ENCODE measurements at places on chromosomes 1 and 21.

DNA sequence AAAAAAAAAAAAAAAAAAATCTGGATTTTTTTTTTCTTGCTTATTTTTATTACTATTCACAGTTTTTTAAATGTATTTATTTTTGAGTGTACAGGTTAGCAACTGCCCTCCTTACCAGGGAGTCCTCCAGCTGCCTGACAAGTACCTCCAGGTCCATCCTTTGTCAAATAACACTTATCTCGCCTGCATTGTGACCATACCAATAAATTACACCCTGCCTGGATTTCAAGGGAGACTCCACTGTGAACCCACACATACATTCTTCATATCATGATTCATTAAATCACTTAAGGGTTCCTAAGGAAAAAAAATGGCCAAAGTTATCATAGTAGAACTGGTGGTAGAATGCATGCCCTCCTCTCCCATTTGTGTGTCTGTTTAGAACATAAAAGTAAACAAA lies 38.4 kb downstream of the EEIG2 start:
- DNase-seq = no peak

GRCh38 chr1:17148950-17149608 lies 29.8 kb upstream of the PADI2 start:
- no peak for DNase-seq

DNA sequence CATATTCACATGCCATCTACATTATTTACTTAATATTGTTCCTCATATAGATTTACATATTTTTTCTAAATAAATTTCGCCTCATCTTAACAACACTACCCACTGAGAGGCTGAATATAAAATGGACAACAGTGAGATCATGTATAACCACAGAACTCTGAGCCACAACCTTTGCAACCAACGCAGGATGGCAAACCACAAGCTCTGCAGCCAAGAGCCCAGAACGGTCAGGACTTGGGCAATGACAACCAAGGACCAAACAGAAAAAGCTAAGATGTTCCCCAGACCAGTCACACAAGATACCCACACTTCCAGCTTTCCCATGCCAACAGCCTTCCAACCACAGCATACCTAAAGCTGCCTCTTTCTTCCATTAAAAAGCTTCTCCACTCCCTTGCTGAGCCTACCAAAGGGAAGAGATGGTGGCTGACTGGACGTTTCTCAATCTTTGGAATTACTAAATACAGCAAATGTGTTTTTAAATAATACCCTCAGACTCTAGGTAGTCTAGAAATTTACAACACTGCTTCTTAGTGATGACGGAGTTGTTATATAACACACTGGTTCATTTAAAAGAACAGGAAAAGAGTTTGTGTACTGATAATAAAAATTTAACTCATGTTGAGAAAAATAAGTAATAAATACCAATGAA lies 117.9 kb downstream of the AKT3 start:
- no peak for DNase-seq

- DNase-seq = no peak
These were observed 52.3 kb downstream of the BCAR3 start for GRCh38 chr1:93629101-93630059.

- no peak for DNase-seq
These were observed 7.7 kb downstream of the ABCG1 start for GRCh38 chr21:42226626-42227025.

DNA sequence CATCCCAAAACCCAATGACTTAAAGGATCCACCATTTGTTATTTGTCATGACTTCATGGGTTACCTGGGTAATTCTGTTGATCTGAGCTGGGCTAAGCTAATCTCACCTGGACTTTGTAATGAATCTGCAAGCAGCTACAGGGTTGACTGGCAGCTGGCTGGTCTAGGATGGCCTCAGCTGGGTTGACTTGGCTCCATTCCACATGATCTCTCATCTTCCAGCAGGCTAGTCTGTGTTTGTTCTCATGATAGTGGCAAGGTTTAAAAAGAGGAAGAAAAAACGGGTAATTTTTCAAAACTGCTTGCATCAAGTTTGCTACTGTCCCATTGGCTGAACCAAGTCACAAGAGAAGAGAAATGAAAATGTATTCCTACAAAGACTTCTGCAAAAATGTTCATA lies 24.8 kb upstream of the ZMYM4 start:
- DNase-seq = no peak

DNA sequence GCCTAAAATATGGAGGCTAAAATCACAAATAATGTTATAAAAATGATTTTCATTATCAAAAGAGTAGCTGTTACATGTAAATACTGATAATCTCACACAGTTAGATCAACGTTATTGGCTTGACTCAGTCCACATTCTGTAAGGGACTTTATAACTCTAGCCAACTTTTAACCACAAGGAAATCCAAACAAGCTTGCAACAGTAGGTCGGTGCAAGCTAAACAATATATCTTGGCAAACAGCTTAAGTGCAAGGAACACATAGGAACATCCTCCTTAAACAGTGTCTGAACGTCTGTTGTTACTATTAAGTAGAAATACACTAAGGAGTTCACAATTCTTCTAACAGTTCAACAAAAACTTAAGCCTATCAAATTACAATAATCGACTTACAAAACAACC lies 126.7 kb downstream of the EIF4G3 start:
- no peak for DNase-seq

DNA sequence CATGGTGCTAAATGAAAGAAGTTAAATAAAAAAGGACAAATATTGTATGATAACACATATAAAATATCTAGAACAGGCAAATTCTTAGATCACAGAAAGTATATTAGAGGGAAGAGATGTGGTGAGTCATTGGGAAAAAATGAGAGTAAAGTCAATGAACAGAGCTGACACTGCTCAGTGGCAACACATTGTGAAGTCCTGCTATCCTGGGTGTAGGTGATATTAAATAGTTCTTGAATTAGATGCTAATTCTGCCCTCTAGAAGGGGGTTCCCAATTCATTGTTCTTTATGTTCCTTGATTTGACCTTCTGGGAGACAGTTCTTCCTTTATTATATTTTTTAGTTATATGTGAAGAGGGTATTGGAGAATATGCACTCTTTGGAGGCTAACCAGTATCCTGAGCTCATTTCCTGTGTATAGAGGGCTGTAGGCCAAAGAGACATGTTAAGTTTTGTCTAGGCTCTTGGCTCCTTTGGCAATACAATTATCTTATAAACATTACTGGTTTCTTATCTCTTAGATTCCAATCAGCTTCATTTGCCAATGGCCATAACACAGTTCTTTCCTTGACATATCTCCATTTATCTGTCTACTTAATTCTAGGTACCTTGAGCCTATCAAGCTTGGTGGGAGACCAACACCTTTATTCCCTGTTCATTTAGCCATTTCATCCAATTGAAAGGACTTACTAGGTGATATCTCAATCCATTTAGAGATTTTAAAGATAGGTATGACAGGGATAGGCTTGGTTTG lies 6.6 kb upstream of the SLC35A3 start:
- no peak for DNase-seq

DNA sequence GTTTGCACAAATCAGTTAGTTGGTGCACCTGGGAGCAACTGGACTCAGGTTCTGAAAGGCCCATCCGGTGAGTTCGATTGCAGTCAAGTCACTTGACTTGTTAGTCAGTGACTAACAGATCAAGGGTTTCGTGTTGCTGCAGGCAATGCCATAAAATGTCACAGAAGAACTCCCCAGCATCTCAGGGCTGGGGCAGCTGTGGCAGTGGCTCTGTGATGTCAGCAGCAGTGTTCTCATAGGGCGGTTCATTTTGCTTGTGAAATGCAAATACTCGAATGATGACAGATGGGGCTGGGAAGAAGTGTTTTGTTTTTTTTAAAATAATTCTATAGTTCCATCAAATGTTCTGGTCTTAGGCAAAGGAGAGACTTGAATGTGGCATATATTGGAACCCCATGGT lies 287.8 kb downstream of the LMX1A start:
- no peak for DNase-seq

DNA sequence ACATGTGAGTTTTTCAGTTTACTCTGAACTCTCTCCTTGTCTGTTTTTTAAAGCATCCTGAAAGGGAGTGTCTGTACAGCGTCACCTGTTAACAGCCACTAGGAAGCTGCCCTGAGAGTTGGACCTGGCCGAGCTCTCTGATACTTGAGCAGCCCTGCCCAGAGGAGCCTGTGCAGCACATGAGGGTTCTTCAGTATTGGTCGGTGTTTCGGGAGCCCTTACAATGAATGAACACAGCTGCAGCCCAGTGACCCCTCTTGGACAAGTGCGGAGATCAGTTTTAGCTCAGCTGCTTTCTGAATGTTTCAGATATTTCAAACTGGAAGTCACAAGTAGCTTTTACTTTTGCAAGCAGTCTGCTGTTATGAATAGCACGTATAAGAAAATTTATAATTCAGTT lies 39.2 kb downstream of the ADARB1 start:
- no peak for DNase-seq

GRCh38 chr1:213980906-213981305 lies 6.9 kb upstream of the PROX1 start:
- no peak for DNase-seq

- no peak for DNase-seq
These were observed 653 bp downstream of the FNDC10 start for GRCh38 chr1:1599030-1599934.

GRCh38 chr1:184806296-184806721 lies 51.7 kb upstream of the EDEM3 start:
- no peak for DNase-seq

- DNase-seq = no peak
These were observed 516.6 kb upstream of the RGS18 start for GRCh38 chr1:191641420-191642260.

DNA sequence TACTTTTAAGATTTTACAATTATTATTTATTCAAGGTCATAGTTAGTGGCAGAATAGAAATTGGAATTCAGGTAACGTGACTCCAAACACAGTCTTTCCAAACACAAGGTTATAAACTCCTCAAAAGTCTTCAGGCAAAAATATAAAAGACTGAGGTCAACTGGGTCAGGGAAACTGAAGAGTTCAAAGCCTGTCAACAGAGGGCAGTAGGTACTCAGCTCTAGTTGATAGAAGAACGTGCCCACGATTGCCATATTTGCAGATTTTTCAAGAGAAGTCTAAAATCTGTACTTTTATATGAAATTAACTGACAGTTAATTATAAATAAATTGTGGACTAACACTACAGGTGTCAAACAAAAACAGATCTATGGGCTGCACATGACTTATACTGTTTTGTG lies 135.0 kb downstream of the LHX4 start:
- DNase-seq = no peak

GRCh38 chr1:45205011-45205909 lies 1.1 kb downstream of the ZSWIM5 start:
- no peak for DNase-seq

DNA sequence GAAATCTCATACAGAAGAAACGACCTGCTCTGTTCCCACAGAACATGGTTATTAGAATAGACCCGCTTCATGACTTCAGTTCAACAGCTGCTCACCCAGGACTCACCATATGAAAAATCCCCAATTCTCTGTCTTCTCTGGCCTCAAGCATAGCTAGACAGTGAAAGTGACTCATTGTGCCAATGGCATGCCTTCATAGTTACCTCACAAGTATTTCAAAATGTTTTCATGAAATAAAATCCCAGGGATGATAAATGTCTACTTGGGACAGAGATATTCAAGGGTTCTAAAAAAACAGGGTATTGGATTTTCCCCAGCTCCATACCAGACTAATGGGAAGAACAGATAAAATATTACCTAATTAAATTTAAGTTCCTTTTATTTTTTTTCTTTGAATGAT lies 82.3 kb downstream of the NOTCH2 start:
- DNase-seq = no peak

- DNase-seq = no peak
These were observed 360.3 kb downstream of the NEGR1 start for GRCh38 chr1:71921935-71922559.

- DNase-seq = no peak
These were observed 72.8 kb downstream of the PTPRU start for GRCh38 chr1:29309075-29309474.

DNA sequence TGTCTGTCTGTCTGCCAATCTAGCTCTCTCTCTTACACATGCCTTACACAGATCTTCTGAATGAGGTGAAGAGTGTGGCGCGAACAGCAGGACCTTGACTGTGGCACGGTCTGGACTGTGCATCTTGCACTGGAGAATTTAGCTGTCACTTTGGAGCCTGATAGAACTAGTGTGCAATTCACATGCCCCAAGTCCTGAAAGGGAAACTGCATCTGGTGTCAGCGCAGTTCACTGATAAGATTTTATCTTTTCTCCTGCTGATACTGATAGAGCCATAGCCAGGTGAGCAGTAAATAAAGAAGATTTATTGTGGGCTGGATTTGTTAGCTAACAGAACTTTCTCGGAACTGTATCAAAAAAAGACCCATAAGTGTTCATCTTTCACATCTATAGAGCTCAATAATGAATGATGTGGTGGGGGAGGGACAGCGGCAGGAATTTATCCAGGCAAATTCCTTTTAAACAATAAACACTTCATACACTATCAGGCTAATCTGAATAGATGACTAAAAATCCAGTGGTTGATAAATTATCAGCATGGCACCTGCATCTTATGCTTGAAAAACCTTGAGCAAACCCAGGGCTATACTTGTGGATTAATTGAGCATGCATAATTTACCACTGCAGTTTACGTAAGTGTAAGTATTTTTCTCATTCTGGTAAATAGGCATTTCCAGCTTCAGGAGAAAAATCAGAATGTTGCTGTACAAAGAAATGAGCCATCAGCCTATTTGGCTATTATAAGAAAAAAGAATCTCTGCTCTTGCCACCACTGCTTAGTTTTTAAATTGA lies 104.1 kb downstream of the NTNG1 start:
- DNase-seq = no peak

DNA sequence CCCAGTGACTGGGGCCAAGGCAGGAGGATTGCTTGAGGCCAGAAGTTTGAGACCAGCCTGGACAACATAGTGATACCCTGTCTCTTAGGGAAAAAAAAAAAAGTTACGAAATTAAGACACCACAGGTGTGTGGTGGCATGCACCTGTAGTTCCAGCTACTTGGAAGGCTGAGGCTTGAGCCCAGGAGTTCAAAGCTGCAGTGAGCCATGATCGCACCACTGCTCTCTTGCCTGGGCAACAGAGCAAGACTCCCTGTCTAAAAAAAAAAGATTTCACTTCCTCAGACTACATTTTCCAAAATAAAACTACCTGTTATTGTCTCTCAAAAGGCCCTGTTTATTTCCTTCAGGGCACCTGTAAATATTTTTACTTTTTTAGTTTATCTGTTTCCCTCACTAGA lies 4.7 kb upstream of the STK40 start:
- DNase-seq = no peak

DNA sequence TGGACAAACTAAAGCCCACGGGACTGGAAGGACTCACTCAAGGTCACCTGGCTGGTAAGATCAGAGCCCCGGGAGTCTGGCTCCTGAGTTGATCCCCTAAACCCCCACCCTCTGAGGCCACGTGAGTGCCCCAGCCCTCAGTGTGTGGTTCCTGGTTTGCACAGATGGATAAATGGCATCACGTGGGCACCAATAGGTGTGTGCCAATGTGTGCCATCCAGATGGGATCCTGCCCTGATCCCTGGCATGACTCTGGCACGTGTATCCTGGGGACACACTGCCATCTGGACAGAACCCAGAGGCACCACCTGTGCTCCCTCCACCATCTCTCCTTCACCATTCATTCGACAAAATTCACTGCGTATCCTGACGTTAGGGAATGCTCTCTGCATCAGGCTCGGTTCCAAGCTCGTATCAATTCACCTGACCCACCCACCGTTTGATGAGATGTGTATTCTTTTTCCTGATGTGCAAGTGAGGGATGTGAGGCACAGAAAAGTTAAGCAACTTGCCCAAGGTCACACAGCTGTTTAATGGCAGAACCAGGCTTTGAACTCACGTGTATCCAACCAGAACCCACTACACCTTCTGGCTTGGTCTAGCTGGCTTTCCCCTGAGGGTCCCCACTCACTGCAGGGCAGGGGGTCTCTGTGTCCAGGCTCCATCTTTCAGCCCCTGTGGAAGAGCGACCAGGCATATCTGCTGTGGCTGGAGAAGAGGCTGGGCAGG lies 49.8 kb upstream of the PAX7 start:
- no peak for DNase-seq

Data from stimulated activated CD8-positive, alpha-beta memory T cell treated with anti-CD3 and anti-CD28 coated beads, Interleukin-4, amount 100 ng/mL, for 4 hours (primary cell).